Activated CD4-positive, alpha-beta T cell treated with anti-CD3 and anti-CD28 coated beads, Interleukin-2, amount 50 U/mL, for 16 hours (primary cell): ENCODE measurements at places on chromosomes 5 and 9.

- no peak for DNase-seq
These were observed 447.0 kb downstream of the KIF4B start for GRCh38 chr5:155460501-155460931.

DNA sequence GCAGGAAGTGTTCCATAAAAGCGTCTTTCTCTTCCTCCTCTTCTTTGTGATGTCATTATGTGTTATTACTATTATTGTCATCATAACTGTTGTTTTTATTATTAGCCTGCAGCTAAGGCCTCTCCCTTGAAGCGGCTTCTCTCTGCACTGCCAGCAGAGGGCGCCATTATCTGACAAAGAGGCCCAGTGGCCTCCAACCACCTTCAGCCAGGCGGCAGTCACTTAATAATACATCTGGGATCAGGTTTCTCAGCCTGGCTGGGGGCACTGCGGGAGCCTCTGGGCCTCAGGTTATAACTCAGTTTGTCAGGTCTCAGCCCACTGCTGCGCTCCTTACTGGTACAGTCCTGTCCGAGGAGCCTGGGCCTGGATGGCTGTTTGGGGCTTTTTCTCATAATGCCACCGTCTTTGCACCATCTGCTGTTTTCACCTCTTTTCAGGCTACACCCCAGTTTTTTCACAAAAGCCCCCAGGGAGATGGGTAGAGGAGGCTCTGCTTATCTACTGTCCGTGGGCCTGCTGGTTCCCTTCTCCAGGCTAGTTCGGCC is 281.9 kb downstream of the NSG2 start:
- peak; percentile 70 for DNase-seq

- no peak for DNase-seq
These were observed 57.2 kb downstream of the MLANA start for GRCh38 chr9:5947912-5948311.

GRCh38 chr9:131992906-131993657 is 86.6 kb downstream of the MED27 start:
- DNase-seq, result no peak

DNA sequence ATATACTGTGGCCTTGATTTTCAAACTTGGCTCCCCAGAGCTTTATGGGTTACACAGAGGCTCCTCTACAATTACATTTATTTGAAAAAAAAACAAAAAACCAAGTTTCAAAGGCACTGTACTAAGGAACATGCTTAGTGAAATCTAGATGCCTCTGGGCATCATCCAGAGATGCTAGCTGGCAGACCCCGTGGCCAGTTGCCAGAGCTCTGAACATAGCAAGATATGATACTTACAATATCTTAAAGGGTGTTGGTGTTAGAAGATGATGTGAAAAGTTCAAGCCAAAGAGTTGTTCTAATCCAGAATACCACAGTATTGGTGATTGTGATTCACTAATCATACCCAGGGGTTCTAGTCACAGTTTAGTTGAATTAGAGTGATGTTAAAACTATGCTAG is 87.8 kb downstream of the JAK2 start:
- DNase-seq, result no peak

DNA sequence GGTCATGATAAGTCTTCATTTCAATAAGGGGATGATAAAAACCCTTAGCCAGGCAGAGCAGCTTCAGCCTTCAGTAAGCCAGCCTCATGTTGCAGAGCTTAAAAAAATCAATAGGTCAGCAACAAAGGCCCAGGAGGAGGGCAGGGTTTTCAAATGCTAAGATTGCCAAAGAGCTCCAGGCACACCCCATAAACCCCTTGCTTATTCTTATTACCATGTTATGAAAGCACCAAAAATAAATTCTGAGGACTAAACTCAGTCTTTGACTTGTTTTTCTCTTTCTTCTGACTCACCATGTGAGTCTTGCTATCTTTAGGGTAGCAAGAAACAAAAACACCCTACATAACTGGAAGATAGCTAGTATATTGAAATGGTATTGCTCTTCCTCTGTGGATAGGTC is 317.1 kb downstream of the KCTD16 start:
- no peak for DNase-seq

GRCh38 chr5:73312146-73312871 is 136.3 kb downstream of the FOXD1 start:
- DNase-seq, result peak; percentile 10

GRCh38 chr9:550333-550732 is 291.2 kb upstream of the DMRT1 start:
- no peak for DNase-seq

DNA sequence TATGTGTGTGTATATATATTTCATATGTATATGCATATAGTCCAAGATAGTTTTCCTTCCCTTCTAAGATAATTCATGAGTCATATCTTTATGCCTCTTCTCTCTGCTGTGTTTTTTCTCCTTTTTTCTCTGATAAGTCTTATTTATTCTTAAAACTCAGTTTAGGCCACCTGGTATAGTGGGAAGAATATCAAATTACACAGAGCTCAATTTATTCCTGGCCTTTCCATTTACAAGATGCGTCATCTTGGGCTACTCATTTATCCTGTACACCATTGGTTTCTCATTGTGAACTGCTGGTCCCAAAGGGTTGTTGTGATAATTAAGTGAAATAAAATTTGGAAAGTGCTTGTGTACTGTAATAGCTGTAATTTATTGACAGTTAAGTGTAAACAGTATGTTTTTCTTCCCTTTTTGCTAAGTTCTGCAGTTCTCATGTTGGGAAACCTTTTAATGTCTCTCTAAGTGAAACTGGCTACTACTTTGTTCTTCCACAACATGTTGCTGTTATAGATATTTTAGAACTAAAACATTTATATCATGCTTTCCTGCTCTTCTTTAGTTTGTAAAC is 19.4 kb downstream of the CCDC171 start:
- no peak for DNase-seq

- no peak for DNase-seq
These were observed 333.3 kb downstream of the SEMA5A start for GRCh38 chr5:9212605-9213004.

DNA sequence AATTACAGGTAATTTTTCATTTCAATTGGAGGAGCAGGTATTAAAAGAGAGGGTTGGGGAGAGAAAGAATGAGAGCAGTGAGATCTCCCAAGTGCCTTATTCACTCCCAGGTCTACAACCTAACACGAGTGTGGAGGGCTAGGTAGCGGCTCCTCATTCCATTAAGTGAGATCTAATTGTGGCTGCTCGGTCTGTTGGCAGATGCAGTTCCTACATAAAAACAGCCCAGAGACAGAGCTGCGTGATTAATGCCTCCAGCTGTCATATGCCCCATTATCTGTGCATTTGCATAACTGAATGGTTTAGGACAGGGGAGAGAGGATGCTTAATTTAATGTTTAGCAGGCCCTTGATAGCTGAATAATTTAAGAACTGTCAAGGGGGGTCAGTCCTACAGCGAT is 100.5 kb downstream of the PSAT1 start:
- no peak for DNase-seq

GRCh38 chr9:17876687-17877086 is 297.8 kb downstream of the SH3GL2 start:
- DNase-seq, result no peak

- DNase-seq, result no peak
These were observed 3.8 kb upstream of the CACFD1 start for GRCh38 chr9:133455936-133456335.

- DNase-seq, result no peak
These were observed 760 bp downstream of the NPR3 start for GRCh38 chr5:32711681-32712480.

GRCh38 chr9:134069480-134070399 is 1.9 kb upstream of the BRD3 start:
- DNase-seq, result no peak

DNA sequence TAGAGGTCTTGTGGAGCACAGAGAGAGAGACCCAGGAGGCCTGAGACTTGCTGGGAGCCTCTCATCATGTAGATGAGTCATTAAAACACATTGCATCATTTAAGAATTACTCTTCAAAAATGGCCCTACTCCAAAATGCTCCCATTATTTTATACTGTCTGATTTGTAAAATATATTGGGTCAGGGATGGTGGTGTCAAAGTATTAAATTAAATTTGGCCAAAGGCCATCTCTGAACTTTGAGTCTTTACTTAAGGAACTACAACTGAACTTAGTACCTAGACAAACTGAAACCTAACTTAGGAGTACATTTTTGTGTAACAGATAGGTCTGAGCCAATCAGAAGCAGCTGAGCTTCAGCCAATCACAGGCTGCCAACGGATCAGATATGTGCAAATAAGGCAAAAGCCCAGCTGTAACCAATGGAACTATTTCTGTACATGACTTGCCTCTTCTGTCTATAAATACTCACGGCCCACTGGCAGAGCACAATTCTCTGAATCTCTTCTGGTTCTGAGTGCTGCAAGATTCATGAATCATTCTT is 657.2 kb downstream of the TLE1 start:
- no peak for DNase-seq

- no peak for DNase-seq
These were observed 218.5 kb downstream of the COMMD10 start for GRCh38 chr5:116303340-116303739.

GRCh38 chr9:69078581-69078980 is 43.0 kb downstream of the FXN start:
- no peak for DNase-seq

DNA sequence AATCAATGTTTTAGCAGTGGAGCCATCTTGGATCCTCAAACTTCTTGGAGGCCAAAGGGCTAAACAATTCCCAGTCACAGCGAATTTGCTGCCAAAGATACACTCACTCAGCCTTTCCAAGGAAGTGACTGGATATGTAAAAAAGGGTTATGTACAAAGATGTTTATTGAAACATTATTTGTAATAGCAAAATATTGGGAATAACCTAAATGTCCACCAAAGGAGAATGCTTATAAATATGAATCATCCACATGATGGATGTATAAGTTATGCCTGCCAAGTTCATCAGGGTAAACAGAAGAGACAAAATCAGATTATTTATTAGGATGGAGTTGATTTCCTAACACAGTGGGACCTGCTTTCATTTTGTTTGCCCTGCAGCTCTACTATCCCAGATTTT is 145.2 kb upstream of the ABCA1 start:
- DNase-seq, result no peak

DNA sequence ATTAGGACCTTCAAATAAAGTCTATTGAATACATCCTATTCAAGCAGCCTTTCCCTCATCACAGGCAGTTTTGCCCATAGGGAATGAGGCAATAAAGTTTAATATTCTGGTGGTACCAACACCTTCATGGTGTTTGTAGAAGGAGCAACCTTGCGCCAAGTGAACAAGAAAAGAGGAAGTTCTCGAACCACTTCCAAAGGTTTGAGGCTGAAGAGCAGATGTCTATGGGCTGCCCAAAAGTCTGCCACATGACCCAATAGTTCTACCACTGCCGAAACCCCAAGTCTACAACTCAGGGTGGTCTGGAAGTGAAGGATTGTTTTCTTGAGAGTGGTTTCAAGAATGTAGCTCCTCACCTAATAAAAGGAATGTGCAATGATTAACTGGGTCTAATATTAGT is 123.1 kb downstream of the NPR3 start:
- no peak for DNase-seq

DNA sequence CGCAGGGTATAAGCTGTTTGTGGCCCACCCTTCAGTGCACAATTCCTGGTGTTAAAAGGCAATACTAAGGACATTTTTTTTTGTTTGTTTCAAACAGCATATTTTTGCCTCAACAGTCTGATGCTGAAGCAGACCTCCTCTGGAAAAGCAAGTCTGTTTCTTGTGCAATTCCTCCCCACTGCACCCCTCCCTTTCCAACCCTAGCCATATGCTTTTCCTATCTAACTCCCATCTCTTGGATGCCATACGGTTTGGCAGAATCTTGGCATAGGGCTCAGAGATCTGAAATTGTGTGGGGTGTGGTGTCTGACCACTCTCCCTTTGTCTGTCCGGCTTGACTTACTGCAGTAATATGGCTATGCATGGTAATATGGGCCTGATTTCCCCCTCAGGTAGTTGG is 161.6 kb downstream of the TMEM38B start:
- no peak for DNase-seq

GRCh38 chr5:176610435-176610773 is 448 bp upstream of the GPRIN1 start:
- no peak for DNase-seq

- no peak for DNase-seq
These were observed 94.8 kb upstream of the SEMA6A start for GRCh38 chr5:116669261-116670031.

DNA sequence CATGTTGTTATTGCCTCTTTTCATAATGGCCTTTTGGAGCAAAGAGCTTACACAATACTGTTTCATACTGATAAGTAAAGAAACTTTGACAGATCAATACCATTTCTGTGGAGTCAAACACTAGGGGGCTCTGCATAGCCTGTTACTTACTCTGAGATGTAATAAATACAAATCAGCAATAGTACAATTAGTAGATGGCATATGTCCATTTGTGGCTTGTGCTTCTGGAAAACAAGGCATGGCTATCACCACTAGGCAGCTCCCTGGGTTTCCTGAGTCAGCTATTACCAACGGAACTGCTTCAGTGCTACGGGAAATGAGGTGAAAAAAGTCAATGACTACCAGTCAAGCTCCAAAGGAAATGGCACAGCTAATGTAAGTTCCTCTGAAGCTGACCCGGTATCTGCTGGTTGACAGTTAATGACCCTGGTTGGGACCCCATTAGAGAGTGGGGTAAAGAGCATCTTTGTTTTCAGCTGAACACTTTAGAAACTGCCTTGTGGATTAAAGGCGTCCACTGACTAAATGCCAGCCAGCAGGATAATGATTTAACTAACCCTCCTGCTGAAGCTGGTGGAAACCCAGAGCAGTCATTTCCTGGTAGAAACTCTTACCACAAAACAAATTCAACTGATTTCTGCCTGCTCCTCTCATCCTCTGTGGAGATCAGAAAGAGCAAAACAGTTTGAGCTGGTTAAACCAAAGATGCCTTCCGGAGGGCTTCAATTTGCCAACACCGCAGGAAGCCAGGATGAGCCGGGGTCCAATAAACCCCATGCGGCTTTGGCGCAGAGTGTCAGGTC is 69.0 kb upstream of the FAM169A start:
- peak; percentile 67 for DNase-seq

DNA sequence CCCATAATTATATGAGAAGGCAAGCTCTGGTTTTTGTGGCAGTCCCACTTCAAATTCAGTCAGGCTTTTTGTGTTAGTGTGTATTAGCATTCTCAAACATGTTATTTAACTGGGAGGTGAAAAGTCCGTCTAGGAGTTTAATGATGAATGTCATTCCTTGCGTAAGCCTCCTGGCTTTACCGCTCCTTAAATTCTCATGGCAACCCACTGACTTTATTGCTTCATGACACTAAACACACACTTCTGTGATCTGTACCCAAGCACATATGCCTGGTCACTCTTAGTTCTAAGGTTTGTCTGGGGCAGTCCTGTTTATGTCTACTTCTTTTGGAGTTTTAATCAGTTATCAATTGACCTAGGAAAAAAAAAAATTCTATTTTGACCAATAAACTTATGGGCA is 677.9 kb upstream of the DMAC1 start:
- DNase-seq, result no peak

GRCh38 chr5:110823571-110823970 is 84.8 kb downstream of the SLC25A46 start:
- no peak for DNase-seq

DNA sequence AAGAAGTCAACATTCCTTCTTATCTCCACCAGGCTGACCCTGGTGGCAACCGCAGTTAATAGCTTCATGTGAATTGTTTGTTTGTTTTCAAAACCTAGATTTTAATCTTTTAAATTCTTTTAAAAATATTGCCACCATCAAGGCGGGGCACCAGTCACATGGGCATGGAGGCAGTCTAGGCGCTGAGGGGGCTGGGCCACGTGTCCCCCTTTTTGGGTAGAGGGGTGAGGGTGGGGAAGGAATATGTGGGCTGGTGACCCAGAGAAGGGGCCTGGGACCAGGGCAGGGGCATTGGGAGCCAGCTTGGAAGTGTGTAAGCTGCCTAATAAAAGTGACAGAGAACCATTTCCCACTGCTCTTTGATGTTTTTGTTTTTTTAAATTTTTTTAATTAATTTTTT is 147.3 kb downstream of the GADD45G start:
- DNase-seq, result no peak
